ENCODE measurements at places on chromosomes 7 and 10.

GRCh38 chr10:114166043-114166442 lies 8.0 kb downstream of the CCDC186 start:
- DNase-seq = no peak

- no peak for DNase-seq
Observed at GRCh38 chr10:86692023-86692514, 23.8 kb downstream of the LDB3 start.

DNA sequence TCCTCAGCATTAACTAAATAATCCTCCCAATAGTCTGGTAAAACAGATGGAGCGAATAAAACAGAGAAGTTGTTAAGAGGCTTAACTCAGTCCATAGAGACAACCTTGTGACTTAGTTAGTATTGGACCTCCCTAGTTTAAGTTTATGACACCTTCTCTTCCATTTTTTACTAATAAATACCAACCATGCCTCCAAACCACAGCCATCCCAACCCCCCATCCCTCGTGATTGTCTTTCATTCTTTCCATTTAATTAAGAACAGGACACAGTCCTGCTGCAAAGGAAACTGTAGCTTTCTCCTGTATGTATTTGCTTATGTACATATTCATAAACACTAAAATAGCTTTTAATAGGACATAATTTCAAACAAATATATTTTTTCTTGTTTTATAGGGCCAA lies 238.2 kb downstream of the SEMA3D start:
- no peak for DNase-seq

DNA sequence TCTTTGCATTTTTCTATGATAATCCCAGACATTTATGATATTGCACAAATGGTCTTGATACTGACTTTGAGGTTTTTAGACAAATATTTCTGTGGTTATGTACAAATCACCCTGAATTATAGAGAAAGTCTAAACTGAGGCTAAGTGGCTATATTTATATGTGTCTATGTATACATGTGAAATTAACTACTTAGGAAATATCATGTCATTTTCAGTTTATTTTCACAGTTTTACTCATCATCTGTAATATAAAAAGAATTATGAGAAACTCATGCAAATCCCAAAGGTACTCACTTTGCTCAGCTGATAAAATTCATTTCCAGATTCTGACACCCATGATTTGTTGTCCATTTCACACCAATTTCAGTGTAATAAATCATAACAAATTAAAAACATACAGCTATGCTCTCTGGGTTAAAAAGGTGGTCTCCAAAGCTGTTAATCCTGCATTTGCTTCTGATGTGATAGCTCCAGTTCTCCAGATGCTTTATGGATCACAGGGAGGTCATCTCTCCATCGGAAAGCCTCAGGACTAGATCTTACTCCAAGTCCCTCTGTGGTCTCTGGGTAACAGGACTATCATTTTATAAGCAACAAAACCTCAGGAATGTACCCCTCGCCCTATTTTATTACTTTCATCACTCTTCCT lies 673.9 kb downstream of the PARD3 start:
- DNase-seq = no peak

GRCh38 chr7:113657603-113658002 lies 261.2 kb downstream of the PPP1R3A start:
- no peak for DNase-seq

GRCh38 chr10:58618158-58618676 lies 105.5 kb downstream of the BICC1 start:
- DNase-seq = no peak

DNA sequence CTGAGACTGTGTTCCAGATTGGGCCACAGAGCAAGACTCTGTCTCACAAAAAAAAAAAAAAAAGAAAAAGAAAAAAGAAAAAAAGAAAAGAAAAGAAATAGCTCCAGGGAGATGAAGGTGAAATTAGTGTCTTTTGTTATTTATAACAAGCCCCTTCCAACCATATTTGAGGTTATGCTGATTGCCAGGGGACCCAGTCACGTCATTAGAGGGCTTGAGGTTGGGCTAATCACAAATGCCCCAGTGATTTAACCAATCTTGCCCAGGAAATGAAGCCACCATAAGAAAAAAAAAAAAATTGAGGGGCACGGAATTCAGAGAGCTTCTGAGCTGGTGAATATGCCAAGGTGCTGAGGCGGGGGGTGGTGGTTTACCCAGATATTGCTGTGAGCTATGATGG lies 11.3 kb upstream of the RNF216 start:
- no peak for DNase-seq

- DNase-seq = no peak
Observed at GRCh38 chr10:58994226-58995057, 182.0 kb upstream of the PHYHIPL start.

Data from endothelial cell of umbilical vein (primary cell).